DND-41 (cell line): ENCODE measurements at places on chromosomes 5 and 9.

DNA sequence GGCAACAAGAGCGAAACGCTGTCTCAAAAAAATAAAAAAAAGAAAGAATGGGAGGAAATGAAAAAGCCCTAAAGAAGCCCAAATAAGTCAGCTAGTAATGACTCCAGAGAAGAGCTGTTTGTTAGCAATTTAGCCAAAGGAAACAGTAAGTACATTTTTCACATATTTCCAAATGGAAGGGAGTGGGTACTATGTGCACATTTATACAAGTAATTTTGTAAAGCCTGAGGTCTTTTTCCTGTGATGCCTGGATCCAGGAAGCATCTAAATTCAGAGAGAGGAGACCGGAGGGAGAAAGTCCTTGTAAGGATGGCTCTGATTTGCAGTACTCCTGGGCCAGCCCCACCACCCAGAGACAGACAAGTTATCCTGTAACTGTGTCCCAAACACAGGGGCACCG, 14.7 kb downstream of the FBP1 start:
- DNase-seq, result no peak

DNA sequence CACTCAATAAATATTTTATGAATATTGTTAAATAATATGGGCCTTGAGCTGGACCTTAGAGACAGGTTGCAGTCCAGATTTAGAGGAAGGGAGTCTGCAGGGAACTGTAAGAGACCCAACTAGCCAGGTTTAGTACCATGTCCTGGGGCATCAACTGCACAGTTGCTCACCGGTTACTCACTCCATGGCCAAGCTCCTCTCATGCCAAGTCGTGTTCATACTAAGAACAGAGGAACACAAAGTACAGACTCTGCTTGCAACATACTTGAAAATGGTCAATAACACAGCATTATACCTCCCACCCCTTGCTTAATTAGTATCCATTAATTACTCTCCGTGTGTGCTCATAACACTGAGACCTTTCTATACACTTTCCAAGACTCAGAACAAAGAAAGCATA, 317.6 kb upstream of the PIK3R1 start:
- DNase-seq, result no peak

DNA sequence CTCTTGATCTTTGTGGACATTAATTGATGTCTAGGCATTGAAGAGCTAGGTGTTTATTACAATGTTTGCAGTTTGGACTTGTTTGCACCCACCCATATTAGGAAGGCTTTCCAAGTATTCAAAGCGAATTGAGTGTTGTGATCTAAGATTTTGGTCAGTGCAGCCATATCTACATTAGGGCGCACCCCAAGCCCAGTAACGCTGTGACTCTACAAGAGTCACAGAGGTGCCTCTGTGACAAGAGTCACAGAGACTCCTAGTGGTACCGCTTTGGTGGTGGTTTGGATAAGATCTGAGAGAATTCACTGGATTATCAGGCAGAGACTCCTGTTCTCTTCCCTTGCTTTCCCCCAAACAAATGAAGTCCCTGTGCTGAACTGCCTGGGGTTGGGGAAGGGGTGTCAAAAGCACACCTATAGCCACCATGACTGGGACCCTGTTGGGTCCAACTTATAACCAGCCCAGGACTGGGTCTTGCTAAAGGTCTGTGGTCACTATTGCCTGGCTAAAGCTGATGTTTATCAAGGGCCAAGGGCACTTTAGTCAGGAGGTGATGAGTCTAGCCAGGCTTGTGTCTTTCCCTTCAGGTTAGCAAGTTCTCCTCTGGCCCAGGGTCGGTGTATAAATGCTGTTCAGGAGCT, 114.1 kb upstream of the RIOK2 start:
- DNase-seq, result peak; percentile 57

GRCh38 chr5:177183142-177183541, 49.6 kb downstream of the NSD1 start:
- no peak for DNase-seq

DNA sequence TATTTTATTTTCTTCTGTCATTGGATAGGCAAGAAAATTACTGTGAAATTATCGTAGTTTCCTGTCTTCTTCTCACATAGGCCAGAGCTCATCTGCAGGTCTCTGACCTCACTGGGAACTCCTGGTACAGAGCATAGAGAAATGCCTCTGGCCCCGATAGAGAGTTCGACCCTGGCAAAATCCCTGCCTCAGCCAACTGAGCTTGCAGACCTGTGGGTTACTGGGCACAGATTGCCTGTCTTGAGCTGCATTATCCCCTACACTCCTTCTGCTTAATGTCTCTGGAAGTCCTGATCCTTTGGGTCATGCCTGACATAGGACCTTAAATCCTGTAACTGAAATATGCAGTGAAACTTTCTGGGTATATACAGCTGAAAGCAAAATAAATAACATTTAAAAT, 439.3 kb upstream of the CTNND2 start:
- no peak for DNase-seq

DNA sequence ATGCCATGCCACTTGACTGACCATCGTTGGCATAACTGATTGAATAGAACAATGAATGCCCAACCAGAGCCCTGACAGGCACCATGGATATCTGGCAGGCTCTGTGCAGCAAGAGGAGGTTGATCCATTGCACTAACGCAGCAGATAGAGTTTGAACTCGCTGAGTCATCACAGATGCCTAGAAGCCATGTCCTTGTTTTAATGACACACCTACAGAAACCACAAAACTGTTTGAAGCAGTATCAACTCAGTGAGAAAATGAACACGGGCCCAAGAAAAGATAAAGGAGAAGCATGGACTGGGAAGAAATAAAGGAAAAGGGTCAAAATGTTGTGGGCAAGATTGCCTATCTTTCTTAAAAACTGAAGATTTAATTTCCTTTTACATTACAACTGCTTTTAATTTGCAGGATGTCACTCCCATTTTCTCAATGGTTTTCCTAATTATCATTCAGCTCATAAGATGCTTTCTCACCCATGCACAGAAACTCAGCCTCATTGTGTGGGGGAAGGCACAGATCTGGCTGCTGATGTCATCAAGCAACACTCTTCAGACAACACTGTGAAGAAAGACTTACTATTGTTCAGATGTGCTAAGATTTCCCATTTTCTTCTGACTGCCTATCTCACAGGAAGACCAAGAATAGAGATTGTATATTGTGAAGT, 129.0 kb downstream of the PIK3R1 start:
- DNase-seq, result peak; percentile 69

GRCh38 chr5:134982230-134982629, 14.5 kb downstream of the CATSPER3 start:
- DNase-seq, result no peak
